ENCODE measurements at places on chromosomes 5 and 9.

- no peak for DNase-seq
Observed at GRCh38 chr5:79847561-79847960, 143.5 kb downstream of the MTX3 start.

DNA sequence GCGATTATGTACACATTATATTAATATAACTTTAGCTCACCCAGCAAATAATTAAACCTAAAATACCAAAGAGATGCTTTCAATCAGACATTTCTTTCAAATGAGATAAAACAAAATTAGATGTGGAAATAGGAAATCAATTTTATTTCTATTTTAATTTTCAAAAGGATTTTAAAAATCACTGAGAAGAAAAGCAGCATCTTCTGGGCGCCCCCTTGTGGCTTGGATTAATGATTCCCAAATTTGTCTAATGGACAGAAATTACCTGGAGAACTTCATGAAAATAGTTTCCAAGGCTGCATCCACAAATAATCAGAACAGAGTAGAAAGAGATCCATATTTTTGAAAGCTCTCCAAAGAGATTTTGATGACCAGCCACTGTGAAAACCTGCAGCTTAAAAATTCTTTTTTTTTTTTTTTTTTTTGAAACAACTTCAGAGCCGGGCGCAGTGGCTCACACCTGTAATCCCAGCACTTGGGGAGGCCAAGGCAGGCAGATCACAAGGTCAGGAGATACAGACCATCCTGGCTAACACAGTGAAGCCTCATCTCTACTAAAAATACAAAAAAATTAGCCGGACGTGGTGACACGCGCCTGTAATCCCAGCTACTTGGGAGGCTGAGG is 50.9 kb upstream of the CEMIP2 start:
- DNase-seq, result no peak

DNA sequence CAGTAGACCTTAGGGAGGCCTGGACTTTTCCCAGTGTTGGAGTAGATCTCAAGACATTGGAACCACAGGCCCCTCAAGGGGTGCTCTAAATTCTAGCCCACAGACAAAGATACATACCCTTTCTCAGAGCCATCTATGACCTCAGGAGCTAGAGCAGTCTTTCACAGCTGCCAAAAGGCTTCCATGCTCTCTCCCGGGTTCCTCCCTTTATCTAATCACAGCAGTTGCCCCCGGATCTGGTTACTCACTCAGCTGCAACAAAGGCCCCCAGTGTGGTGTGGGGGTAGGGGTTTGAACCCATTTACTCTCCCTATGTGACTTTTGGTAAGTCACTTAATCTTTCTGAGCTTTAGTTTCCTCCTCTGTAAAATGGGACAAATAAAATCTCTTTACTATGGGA is 27.0 kb downstream of the POU4F3 start:
- no peak for DNase-seq

GRCh38 chr5:157348049-157348400 is 82.1 kb downstream of the CYFIP2 start:
- no peak for DNase-seq

DNA sequence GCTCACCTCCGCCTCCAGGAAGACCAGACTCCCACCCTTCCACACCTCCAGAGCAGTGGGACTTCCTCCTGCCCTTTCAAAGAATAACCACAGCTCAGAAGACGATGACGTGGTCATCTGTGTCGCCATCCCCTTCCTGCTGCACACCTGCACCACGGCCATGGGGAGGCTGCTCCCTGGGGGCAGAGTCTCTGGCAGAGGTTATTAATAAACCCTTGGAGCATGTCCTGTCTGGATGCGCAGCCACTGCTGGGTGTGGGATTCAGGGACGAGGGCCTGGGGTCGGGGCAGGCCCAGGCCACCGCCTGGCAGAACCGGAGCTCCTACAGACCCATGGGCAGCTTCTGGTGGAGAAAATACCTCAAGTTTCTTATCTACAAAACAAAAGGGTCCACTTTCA is 5.0 kb downstream of the PAEP start:
- no peak for DNase-seq

DNA sequence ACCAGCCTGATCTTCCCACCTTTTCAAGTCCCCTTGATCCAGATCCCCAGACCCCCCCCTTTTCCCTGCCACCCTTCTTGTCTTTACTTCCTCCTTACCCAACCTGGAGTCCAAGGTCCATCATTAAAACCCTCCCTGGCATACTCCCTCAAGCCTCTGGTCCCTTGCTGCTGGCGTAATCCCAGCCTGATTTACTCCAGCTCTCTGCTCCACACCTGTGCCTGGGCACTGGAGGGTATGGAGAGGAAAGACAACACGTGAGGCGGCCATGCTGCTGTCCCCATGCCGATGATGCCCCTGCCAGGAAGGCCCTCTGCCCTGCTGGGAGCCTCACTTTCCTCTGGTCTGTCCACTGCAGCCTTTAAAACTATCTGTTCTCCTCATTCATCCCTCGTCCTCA is 5.1 kb downstream of the B4GALT7 start:
- no peak for DNase-seq

- DNase-seq, result no peak
Observed at GRCh38 chr9:69975681-69976080, 68.0 kb upstream of the MAMDC2 start.

GRCh38 chr9:82535432-82535998 is 527.4 kb downstream of the RASEF start:
- DNase-seq, result no peak

- DNase-seq, result no peak
Observed at GRCh38 chr9:79591458-79591857, 19.7 kb downstream of the TLE4 start.

GRCh38 chr9:135718616-135719015 is 16.6 kb downstream of the KCNT1 start:
- no peak for DNase-seq

- no peak for DNase-seq
Observed at GRCh38 chr5:81757404-81757803, 6.5 kb upstream of the SSBP2 start.

DNA sequence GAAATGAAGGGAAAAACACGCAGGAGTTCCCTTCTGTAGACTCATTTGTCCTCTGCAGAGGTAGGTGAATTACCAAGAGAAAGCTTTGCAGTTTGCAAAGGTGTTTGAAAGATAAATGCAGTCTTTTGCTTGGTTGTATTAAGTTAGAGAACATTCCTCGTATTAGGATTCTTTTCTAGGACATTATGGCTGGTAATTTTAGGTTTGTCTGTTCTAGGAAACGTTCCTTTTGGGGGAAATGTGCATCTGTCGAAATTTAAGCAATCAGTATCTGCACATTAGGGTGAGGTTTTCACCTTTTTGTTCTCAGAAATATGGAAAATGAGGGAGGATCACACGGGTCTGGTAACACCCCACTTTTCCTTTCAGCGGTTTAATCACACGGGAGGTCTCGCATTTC is 45.1 kb downstream of the GAS1 start:
- no peak for DNase-seq

- no peak for DNase-seq
Observed at GRCh38 chr9:137222190-137223077, at the start of gene RNF208. Gene RNF208, minus strand, starts transcription at chr9:137222240. Its CDS starts 1,028 bp downstream, at chr9:137221212.

- DNase-seq, result peak; percentile 46
Observed at GRCh38 chr5:135944967-135945560, 9.7 kb downstream of the LECT2 start.

DNA sequence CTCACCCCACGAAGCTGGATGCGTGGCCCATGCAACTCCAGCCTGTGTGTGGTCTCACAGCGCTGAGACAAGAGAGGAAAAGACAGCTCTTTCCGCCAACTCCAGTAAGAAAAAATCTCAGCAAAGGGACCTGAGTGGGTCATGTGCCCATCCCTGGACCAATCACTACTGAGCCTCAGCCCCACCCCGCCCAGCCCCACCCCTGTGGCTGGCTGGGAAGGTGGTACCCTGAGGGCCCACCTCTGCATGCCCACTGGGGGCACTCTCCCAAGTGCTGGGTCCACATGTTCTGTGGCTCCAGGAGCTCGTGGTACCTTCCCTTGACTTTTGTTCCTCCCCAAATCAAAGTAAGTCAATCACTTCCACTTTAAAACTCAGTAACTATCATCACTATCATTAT is 105.1 kb upstream of the SMIM23 start:
- no peak for DNase-seq

GRCh38 chr5:120866997-120867396 is 402.9 kb downstream of the PRR16 start:
- no peak for DNase-seq

- no peak for DNase-seq
Observed at GRCh38 chr5:112196584-112196983, 222.5 kb downstream of the EPB41L4A start.

GRCh38 chr9:99181206-99181605 is 40.5 kb downstream of the ALG2 start:
- no peak for DNase-seq

- no peak for DNase-seq
Observed at GRCh38 chr5:75235711-75236110, 967 bp downstream of the ANKRD31 start.

GRCh38 chr5:54645882-54646355 is 128.4 kb downstream of the SNX18 start:
- DNase-seq, result no peak

- no peak for DNase-seq
Observed at GRCh38 chr9:127316586-127317323, 52.2 kb downstream of the GARNL3 start.

DNA sequence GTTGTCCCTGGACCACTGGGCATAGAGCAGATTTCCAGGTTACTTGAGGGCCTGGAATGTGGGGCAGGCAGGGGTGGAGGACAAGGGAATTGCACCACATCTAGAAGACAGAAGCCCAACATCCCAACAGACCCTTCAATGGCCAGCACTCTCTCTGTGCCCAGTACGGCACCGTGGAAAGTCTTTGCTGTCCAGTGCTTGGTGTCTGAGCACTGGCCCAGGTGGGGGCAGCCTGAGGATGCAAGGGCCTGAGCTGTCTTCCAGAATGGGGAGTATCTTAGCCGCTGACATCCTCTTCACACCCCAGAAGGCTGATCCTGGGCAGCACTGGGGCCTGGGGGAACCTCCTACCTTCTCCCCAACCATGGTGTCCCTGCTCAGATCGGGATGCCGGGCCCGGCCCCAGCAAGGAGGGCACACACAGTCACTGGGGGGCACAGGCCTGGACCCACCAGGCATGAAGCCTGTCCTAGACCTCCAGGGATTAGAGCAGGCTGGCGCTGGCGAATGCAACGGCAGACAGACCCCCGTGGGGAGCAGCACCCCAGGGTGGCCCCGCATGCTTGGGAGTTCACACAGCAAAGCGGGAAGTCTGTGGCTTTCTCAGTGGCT is 40.6 kb upstream of the OLFM1 start:
- no peak for DNase-seq

DNA sequence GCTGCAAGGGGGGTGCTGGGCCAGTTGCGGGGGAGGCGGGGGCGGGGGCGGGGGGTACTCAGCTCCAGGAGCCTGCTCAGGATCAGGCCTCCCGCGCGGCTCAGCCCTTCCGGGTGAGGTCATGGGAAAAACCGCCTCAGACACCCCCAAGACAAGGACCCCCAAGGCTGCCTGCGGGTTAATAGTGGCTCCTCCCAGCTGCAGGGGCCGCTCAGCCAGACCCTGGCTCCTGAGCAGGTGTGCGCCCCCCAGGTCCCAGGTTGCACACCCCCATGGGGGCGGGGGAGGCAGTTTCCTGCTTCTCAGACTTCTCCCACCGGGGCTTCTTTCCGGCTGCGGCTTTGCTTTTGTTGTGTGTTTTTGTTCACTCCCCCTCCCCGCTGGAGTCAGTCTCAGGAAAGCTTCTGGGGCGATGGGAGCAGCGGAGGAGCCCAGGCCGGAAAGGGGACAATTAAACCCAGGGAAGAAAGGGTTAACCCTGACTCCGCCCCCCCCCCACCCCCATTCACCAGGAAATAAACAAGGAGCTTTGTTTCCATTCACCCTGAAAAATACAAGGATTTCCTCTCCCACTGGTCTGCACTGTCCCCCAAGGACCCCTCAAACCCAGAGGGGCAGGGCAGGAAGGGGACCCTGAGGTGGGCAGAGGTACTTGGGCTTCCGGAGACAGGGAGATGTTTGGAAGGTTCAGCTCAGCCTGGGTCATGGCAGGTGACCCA is 42.3 kb upstream of the NOTCH1 start:
- no peak for DNase-seq

- DNase-seq, result no peak
Observed at GRCh38 chr9:90611568-90611967, 31.1 kb downstream of the DIRAS2 start.

DNA sequence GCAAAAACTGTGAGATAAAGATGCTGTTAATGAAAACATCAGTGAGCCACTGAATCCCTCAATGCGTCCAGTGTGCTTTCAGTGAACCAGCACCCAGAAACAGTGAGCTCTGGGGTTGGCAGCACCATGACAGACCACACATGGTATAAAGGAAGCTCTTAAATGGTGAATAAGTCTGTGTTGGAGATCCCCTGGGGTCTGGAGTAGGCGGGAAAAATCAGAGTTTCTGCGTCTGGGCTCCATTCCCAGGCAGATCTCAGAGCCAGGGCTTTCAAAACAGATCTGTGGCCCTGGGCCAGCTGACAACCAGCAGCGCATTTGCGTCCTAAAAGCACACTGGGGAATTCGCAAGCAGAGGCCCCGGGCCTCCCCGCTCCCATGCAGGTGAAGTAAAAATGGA is 233.5 kb downstream of the FRMD3 start:
- DNase-seq, result no peak

DNA sequence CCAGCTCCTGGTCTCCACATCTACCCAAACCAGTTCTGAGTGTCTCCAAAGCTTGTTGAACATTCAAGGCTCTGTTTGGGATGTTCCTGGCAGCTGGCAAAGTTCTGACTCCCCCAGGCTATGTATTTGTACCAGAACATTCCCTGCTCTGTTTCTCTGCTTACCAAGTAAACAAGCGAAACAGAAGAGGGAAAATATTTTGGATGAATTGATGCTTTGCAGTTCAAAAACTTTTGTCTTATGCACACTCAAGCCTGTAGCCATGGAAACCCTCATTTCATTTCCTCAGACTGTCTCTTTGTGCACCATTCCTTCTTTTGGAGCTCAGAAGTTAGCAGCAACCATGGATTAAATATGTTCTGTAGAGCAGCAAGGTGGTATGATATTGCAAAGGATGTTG is 145.8 kb downstream of the ACTL7B start:
- DNase-seq, result no peak

GRCh38 chr9:22107202-22108045 is 98.3 kb upstream of the CDKN2B start:
- DNase-seq, result no peak

DNA sequence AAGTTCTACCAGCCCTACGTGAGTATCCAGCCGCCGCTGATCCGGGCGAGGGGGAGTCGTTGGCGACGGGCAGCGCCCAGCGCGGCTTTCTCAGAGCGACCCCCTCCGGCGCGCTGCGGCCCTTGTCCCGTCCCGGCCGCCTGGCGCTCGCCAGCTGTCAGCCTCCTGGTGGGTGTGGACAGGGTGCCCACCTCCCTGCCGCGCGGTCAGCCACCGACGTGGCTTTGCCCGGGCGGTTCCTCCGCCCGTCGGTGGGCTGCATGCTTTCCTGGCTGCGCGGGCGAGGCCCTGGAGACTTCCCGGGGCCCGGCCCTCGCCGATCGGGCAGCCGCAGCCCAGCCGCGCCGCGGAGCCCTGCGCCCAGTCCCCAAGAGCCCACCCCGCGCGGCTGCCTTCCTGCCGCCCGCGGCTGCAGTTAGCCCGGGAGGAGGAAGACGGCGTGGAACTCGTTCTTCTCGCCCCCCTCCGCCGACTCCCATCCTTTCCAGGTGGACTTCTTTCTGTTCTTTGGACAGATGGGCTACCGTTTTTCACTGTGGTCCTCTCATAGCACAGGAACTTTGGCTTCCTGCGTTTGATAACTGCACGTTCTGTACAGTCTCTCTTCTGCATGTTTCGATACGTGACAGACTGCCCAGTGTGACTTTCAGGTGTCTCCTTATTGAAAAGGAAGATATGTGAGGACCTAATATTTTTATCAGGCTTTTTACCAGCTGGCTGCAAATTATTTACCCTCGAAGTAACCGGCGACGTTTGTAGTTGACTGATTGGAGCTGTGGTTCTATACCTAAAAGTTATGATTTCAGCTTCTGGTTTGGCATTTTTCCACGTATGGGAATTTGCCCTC is 577 bp downstream of the AP3S1 start:
- DNase-seq, result no peak

All from epithelial cell of proximal tubule (primary cell).